ENCODE measurements at places on chromosomes 3 and 15. TPM values are rescaled to one million over a fixed set of nuclear protein-coding genes. Genes with fewer than 3 reads are reported as not detected.

The RBM6 gene
- 37.4 TPM for total RNA-seq

DNA sequence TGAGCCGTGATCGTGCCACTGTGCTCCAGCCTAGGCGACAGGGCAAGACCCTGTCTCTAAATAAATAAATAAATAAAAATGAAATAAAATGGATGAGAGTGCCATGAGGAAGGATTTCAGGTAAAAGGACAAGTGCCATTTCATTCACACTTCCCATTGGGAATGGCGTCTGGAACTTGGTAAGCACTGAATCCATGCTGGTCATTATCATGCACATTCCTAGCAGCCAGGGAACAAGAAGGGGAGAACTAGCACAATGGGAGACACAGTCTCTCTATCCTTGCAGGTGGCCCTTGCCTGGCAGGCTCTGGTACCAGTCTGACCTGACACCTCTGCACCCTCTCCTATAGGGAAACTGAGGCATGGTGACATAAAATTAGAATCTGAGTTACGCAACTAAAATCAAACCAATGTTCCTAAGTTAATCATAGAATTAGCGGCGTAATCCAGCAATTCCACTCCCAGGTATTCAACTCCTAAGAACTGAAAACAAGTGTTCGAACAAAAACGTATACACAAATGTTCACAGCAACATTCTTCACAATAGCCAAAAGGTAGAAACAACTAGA lies 70.8 kb upstream of the MFGE8 start:
- DNase-seq: no peak

The SLC2A2 gene
- total RNA-seq: not detected

The LNP1 gene
- 1.4 TPM for total RNA-seq

DNA sequence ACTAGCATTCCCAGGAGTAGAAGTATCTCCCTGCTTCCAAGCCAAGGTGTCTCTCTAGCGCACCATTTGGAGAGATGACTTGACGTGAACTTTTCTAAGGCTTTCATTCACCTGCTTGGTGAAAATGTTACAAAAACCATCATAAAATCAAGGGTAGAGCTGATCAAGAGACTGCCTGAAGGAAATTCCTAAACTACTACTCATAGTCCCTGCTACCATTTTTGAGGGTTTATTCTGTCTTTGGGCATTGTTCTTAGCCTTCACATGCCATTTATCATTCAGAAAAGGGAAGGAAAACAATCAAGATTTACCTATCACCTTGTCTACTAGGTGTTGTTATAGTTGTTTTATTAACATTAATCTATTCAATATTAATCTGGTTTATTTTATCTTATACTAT lies 525.8 kb downstream of the NTRK3 start:
- DNase-seq: no peak

The GP5 gene
- 0.05 TPM for total RNA-seq

DNA sequence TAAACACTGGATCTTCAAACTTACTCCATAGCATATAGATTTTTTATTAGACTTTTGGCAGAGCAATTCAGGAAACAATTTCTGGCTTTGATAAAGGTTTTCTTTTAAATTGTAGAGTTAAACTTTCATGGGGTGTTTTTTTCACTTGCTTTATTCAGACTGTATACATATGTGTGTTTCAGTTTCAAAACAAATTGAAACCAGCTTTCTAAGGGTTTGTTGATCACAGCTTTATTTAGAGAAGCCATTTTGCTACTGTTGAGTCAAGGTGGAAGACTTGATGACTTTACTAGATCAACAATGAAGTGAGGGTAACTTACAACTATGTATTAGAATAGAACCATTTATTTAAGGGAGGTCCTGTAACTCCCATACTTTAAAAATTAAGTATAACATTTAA lies 6.2 kb downstream of the UBE2E1 start:
- DNase-seq: no peak

DNA sequence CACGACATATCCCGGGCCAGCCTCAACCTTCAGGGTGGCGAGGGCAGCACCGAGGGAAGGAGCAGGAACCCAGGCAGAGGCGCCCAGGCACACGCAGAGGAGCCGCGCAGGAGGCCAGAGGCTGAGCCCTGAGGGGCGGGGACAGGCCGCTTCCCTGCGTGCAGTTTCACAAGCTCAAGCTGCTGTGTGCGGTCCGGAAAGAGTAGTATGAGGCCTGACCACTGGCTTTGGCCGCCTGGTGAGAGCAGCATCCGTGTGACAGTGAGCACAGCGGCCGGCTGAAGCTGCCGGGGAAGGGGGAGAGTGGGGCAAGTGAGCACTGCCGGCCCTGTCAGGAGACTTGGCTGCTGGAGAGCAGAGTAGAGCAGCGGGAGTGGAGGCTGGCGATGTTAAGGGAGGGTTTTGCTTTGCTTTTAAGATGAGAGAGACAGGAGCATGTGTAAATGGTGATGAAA lies 8.7 kb downstream of the ZDHHC19 start:
- peak; percentile 9 for DNase-seq

DNA sequence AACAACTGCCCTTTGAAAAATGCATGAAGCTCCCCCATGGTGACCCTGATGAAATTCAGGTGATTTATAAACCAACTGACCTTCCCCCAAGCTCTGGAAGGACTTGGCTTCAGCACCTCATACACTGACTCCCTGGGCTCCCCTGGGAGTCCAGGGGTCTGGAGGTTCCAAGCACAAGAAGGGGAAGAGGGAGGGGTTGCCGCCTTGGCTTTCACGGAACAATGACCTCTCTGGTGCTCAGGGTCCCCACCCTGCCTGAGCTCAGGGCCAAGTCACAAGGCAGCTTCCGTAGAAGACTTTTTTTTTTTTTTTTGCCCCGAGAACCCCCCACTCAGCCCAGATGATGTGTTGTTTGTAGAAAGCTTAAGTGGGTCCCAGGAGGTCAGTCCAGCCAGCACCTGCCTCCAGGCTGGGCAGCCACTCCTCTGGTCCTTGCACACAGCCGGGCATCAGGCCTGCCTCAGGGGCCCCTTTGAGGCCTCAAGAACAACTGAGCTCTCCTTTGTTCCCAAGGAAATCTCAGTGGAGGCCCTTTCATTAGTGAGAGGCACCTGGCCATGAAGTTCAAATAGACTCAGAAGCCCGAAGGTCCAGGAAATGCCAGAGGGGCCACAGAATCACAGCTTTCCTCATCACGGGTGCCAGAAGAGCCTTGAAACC lies 14.0 kb upstream of the ALAS1 start:
- no peak for DNase-seq

- no peak for DNase-seq
These were observed 7.3 kb downstream of the CALML4 start for GRCh38 chr15:68197661-68198437.

The TEX55 gene
- total RNA-seq: not detected

- no peak for DNase-seq
These were observed 13.4 kb downstream of the FOXL2NB start for GRCh38 chr3:138960417-138960852.
